ENCODE measurements at places on chromosomes 6 and 20. TPM values are rescaled to one million over a fixed set of nuclear protein-coding genes. Genes with fewer than 3 reads are reported as not detected.

- no peak for DNase-seq
Measured at GRCh38 chr6:2931055-2931454, 27.9 kb upstream of the SERPINB9 start.

The KPNA5 gene
- total RNA-seq = 4.4 TPM

The C6orf52 gene
- 1.8 TPM for total RNA-seq

- DNase-seq = no peak
Measured at GRCh38 chr6:62045502-62045901, 240.5 kb downstream of the KHDRBS2 start.

DNA sequence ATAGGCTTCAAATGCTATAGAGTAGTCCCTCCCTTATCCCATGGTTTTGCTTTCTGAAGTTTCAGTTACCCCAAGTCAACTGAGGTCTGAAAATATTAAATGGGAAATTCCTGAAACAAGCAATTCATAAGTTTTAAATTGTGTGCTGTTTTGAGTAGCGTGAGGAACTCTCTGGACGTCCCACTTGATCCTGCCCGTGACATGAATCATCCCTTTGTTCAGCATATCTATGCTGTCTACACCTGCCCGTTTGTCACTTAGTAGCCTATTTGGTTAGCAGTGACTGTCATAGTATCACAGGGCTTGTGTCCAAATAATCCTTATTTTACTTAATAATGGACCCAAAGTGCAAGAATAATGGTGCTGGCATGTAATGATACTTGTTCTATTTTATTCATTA lies 5.0 kb downstream of the PCMT1 start:
- no peak for DNase-seq

GRCh38 chr6:32854376-32855178 lies 585 bp downstream of the PSMB9 start:
- DNase-seq = peak; percentile 64

GRCh38 chr6:88725111-88725975 lies 238.1 kb downstream of the RNGTT start:
- DNase-seq = no peak

GRCh38 chr6:32168350-32168749 lies 4.0 kb downstream of the EGFL8 start:
- no peak for DNase-seq

DNA sequence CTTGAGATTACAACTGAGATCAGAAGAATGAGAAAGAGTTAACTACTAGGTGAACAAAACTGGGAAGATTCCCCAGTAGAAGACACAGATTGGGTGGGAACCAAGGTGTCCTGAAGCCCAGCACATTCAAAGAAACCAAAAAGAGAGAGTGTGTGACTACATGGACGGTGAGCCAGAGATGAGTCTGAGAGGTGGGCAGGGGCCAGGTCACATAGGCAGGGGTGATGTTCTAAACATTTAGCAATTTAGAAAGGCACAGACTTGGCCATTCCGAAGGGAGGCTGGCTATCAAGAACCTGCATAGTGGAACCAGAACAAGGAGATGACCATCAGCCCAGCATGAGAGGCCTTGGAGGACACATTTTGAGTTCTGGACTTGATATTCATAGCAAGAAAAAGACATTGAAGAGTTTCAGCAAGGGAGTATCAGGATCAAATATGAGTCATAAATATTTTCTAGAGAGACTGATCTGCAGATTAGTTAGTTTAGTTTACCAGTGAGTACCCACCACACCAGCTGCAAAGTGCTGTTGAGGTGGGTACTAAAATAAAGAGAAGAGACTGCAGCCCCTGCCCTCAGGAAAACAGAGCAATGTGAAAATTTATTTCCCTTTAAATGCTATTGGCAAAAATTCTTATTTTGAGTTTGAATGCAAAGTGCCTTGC lies 340.5 kb upstream of the PRDM1 start:
- no peak for DNase-seq

The EPB41L1 gene
- 63.1 TPM for total RNA-seq

- no peak for DNase-seq
Measured at GRCh38 chr6:6193221-6193745, 127.2 kb downstream of the F13A1 start.

GRCh38 chr6:88519301-88520016 lies 353.3 kb upstream of the CNR1 start:
- DNase-seq = no peak

GRCh38 chr6:46638650-46639049 lies 14.0 kb downstream of the CYP39A1 start:
- DNase-seq = no peak

DNA sequence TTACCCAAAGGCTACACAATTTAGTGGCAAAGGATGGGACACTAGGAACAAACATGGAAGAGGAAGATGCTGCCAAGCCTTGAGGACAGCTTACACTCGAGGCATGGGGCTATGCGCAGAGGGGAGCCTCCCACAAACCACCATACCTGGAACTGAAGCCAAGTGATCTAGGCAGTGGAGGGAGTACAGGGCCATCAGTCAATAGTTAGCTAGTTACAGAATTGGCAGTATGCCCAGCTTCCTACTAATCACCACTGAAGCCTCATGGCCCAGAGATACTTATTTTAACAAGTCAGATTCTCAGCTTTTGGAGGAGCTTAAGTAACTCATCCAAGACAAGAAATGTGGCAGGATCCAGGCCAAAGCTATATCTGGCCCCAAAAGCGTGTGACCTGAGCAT lies 226.6 kb upstream of the MOCS1 start:
- DNase-seq = no peak

DNA sequence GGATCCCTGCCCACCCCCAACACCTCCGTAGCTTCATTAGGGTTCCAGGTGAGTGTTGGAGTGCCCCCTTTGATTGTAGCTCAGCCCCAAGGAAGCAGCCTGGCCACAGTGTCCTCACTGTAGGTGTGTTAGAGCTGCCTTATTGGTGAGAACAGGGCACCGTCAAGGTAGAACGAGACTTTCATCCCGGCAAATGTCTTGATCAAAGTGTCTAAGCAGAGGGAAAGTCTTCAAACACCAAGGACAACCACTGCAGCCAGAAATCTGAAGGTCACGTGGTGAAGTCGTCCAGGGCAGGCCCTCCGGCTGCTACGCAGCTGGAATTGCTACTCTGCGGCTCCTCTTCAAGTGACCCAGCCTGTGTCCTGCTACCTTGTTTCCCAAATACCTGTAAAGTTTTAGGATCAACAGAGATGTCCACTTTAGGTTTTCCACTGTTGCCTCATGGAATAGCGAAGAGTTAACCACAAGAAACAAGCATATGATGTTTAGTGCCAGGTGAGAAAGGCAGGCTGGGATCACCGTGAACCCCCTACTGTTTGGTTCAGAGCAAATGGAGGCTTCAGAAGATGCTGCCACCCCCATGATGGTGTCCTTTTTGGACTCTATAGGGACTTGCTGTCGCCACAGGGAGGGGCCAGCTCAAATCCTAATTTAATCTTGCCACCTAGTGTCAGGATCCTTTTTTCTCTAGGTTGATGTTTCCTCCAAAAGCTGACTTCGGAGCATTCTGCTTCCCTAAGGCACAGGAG lies 1.7 kb upstream of the DLL1 start:
- DNase-seq = no peak

The STK4 gene
- total RNA-seq = 26.8 TPM

- no peak for DNase-seq
Measured at GRCh38 chr6:44224029-44224964, 902 bp downstream of the SLC29A1 start.

The LAMA2 gene
- 7.0 TPM for total RNA-seq

DNA sequence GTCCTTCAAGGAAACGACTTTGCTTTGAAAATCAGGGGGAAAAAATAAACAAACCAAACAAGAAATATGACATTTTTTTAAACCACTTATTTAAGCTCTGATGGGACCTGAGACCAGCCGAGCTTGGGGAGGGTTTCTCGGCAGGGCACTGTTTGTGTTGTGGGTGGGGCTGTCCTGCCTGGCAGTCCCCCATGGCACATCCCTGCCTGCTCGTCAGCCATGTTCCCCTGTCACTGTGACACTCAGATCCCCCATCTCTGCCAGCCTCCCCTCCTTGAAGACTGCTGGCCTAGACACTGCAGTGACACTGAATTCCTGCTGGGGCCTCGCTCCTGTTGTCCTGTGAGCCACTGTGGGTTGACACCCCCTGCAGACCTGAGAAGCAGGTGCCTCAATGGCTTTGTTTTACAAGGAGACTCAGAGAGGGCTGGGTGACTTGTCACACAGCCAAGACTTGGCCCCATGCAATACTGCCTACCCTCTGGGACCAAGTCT lies 95.1 kb upstream of the PTPN1 start:
- no peak for DNase-seq

The LRRN4 gene
- total RNA-seq = not detected

GRCh38 chr6:5439749-5440148 lies 178.4 kb downstream of the FARS2 start:
- no peak for DNase-seq

- DNase-seq = no peak
Measured at GRCh38 chr20:16352321-16352720, 220.9 kb downstream of the KIF16B start.

The OPN5 gene
- total RNA-seq = not detected

DNA sequence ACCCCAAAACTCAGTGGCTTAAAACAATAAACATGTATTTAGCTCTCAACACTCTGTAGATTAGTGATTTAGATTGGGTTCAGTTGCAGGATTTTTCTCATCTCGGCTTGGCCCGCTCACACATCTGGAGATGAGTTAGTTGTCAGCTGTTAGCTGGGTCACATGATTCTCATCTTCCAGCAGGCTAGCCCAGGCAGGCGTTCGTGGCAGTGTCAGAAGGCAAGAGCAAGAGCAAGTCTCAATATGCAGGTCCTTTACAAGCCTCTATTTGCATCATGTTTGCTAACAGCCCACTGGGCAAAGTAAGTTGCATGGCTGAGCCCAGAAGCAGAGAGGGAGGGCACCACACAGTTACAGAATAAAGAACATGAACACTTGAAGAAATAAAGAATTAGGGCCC lies 83.6 kb upstream of the MYLIP start:
- no peak for DNase-seq

DNA sequence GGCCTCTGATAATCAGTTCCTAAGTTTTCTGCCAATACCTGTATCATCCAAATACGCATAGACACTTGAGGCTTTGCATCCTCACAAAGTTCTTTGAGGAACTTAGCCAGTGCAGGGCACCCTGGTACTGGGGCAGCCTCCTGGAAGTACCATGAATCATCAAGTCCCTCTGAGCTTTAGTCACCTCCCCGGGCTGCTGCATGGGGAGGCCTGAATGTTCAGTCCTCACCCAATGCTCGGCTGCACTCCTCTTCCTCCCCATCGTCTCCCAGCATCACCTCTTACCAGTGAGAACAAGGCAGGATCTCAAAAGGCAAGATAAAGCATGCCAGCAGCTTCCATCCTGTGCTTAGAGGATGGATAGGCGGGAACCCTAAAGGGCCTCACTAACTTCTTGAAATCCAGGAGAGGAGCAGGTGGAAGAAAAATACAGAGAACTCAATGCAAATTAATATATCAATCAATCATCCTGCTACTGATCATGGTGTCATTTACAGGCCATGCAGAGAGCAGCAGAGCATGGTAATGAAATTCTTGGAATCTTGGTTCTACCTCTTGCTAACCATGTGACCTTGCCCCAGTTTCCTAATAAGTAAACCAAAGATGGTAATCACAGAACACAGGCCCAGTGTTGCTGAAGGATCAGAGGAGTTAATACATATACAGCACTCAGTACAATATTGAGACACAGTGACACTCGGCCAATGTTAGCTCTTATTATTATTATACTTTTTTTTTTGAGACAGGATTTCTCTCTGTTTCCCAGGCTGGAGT lies 4.7 kb upstream of the CCN6 start:
- no peak for DNase-seq

The SMOC2 gene
- 18.9 TPM for total RNA-seq

DNA sequence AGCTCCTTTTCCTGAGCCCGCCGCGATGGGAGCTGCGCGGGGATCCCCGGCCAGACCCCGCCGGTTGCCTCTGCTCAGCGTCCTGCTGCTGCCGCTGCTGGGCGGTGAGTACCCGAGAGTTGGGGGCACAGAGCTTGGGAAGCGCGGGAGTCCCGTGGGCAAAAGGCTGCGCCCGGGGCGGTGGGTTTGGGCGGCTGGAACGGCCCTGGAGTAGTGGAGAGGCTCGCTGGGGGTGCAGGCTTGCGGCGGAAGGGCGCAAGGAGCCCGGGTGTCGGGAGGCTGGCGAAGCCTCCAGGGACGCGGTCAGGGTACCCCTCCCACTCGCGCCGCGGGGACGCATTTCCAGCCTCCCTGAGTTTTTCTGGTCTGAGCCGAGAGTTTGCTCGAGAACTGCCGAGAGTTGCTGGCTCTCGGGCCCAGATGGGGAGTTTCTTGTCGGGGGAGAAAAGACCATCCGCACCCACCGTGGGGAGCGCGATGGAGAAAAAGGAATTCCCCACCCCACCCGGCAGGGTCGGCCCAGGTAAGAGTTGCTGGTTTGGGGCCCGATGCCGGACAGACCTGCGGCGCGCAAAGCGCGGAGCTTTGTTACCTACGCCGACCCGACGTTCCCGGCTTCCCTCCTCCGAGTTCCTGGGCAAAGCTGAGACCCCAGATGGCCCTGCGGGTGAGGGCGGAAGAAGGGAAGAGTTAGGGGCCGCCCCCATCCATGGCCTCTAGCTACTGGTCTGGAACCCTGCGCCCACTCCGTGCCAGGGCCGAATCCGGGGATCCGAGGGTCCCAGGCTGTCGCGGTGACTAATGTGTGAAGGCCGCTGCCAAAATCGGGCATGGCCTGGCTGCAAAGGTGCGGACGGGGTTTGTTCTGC lies 584 bp downstream of the PTK7 start:
- no peak for DNase-seq

The IPCEF1 gene
- 1.2 TPM for total RNA-seq

DNA sequence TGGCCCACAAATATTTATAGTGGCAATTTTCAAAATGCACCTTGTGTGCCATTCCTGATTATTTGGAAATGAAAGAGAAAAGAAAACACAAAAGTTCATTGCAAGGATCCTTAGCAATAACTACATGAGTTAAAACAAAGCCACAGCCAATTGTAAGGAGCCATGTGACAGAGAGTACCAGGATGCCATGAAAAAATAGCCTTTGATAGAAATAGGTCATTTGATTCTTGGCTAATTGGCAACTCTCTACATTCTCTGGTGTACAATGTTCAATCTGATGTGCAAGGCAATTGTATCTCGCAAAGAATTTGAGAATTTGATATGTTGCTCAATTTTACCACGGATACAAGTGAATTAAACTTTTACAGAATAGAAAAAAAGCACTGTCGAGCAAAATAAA lies 9.6 kb downstream of the HLA-A start:
- no peak for DNase-seq

- DNase-seq = no peak
Measured at GRCh38 chr6:7016226-7016625, 91.5 kb upstream of the RREB1 start.

GRCh38 chr6:116060572-116061283 lies at the start of gene FRK:
TSS of gene FRK (minus strand) at chr6:116060891. CDS start at chr6:116060311, 580 bp downstream.
- DNase-seq = peak; percentile 58

The TNXB gene
- 35.9 TPM for total RNA-seq

GRCh38 chr6:117771403-117771802 lies 96.1 kb downstream of the NUS1 start:
- DNase-seq = no peak

GRCh38 chr6:12957321-12958051 lies 240.9 kb downstream of the PHACTR1 start:
- DNase-seq = peak; percentile 29

- no peak for DNase-seq
Measured at GRCh38 chr6:101486124-101486523, 92.6 kb downstream of the GRIK2 start.

GRCh38 chr20:14956026-14956425 lies 618.6 kb upstream of the FLRT3 start:
- no peak for DNase-seq

The SLC35B3 gene
- total RNA-seq = 45.7 TPM

GRCh38 chr20:17710379-17711266 lies 10.9 kb downstream of the BANF2 start:
- no peak for DNase-seq

GRCh38 chr6:125834348-125834747 lies 43.6 kb downstream of the NCOA7 start:
- DNase-seq = no peak

GRCh38 chr6:155147958-155148663 lies 115.7 kb upstream of the CLDN20 start:
- DNase-seq = no peak
